Bronchial epithelial cell (primary cell): ENCODE measurements at places on chromosomes 13 and 19.
A peak's percentile ranks its signal among the peaks of the same experiment; 100 is the strongest.

DNA sequence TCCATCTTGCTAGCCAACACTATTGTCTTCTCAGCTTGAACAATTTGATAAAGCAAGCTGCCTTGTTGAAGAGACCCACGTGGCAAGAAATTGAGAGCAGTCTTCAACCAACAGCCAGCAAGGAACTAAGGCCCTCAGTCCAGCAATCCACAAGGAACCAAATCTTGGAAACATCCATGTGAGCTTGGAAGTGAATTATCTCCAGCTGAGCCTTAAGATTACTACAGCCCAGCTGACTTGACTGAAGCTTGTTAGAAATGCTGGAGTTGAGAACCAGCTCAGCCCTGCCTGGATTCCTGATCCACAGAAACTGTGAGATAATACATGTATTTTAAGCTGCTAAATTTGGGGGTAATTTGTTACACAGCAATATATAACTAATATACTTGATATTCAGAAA lies 26.2 kb upstream of the DCT start:
- DNase-seq, result no peak

GRCh38 chr13:52348071-52348470 lies 57.9 kb downstream of the THSD1 start:
- peak; percentile 21 for DNase-seq

- peak; percentile 52 for DNase-seq
Measured at GRCh38 chr19:53511933-53512374, 26.0 kb upstream of the ZNF331 start.

DNA sequence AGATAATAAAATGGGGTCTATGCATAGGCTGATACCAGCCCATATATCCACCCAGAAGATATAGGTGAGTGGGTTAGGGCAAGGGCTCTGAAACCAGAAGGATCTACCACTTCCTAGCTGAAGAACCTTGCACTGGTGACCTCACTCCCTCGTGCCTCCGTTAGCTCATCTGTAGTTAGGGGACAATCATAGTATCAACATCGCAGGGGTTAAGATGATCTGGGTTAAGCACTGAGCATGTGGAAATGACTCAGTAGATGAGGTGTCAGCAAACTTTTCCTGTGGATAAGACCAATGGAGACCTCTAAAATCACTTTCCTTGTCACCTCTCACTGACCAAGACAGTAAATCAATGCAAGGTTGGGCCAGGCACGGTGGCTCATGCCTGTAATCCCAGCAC lies 30.5 kb downstream of the TNFSF14 start:
- peak; percentile 38 for DNase-seq

DNA sequence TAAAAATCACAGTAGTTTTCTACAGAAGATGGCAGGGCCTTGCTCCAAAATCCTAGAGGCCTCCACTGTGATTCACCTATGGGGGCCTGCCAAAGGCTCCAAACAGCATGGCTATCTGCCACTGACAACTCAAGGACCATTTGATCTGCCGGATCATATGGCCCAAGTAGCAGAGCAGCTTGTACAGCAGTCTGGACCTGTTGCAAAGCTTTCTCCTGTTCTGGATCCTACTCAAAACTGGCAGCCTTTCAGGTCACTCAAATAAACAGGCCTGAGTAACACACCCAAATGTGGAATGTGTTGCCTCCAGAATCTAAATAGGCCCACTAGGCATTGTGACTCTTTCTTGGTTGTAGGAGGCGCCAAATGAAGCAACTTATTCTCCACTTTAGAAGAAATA lies 1049.3 kb downstream of the PCDH9 start:
- no peak for DNase-seq

DNA sequence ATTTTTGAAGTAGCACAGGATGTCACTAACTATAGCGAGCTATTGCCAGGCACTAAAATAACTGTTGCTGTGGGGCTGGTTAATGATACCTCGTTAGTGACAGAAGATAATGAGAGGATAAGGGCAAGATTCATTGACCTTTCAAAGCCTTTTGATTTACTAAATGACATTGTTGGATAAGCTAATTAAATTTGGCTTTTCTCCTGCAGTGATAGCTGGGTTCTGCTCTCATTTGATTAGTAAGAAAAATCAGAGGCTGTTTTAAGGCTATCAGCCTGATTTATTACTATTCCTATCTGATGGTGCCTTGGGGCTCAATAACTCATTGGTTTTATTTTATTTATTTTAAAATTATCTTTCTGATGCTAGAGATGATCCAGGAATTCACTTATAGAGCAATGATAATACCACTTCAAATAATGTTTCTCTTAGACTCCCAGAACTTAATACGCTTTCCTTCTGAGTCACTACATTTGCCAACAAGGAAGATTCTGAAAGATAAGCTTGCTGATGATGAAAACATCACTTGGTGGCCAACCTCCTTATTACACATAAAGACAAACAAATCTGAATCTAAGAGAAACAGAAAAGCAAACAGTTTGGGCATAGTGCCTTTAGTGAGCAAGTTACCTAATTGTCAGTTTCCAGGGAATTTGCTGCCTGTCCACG lies 501.3 kb upstream of the ARGLU1 start:
- DNase-seq, result no peak

GRCh38 chr13:58706421-58706820 lies 1074.9 kb downstream of the PCDH17 start:
- no peak for DNase-seq

DNA sequence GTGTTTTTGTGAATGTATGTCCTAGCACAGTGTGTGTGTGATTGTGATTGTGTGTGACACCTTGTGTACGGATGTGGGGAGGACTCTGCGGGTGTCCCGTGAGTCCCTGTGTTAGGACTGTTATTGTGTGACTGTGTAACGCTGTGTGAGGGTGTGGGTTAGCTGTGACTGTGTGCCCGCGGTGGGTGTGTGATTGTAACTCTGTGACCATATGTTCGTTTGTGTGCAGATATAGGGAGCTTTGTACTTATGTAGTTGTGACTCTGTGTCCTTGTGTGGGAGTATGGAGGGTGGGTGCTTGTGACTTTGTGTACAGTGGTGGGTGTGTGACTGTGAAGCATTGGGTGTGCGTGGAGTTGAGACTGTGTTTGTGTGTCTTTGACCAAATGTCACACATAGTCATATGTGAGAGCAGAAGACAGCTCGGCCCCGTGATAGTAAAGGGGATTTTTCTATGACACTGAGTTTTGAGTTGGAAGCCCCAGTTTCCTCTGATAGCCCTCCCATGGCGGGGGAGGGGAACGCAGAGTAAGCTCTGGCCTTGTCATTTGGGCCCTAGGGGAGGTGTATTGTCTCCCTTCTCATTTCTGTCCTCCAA lies 949 bp upstream of the ZNF260 start:
- DNase-seq, result no peak

DNA sequence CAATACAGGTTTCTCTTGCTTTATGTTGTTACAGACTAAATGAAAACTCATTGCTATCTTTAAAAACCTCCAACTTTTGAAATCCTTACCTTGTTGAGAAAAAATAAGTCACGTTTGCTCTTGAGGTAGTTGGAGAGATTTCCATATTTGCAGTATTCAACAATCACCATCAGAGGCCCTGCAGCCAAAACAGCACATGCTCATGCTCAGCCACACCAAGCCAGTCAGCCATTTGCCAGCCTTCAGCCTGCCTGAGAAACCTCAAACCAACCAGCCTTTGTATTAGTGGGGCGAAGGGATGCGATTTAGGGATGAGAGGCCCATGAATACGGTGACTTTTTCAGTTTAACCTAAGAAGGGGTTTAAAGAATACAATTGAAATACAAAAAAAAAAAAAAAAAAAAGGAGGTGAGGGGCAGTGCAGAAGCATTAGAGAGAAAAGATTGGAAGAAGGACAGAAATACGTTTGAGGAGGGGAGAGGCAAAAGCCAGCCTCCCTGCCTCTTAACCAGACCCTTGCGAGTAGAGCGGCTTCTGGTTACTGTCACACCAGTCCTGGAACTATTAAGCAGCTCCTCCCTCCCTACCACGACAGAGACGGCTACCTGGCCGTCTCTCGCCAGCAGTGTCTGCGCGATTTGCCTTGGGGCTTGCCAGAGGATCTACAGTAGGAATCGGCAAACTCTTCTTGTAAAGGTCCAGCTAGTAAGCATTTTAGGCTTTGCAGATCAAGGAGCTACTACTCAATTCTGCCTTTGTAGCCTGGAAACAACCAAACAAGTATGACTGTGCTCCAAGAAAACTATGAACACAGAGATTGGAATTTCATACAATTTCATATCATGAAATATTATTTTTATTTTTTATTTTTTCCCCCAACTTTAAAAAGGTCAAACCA lies 167.3 kb downstream of the FLT1 start:
- DNase-seq, result no peak

DNA sequence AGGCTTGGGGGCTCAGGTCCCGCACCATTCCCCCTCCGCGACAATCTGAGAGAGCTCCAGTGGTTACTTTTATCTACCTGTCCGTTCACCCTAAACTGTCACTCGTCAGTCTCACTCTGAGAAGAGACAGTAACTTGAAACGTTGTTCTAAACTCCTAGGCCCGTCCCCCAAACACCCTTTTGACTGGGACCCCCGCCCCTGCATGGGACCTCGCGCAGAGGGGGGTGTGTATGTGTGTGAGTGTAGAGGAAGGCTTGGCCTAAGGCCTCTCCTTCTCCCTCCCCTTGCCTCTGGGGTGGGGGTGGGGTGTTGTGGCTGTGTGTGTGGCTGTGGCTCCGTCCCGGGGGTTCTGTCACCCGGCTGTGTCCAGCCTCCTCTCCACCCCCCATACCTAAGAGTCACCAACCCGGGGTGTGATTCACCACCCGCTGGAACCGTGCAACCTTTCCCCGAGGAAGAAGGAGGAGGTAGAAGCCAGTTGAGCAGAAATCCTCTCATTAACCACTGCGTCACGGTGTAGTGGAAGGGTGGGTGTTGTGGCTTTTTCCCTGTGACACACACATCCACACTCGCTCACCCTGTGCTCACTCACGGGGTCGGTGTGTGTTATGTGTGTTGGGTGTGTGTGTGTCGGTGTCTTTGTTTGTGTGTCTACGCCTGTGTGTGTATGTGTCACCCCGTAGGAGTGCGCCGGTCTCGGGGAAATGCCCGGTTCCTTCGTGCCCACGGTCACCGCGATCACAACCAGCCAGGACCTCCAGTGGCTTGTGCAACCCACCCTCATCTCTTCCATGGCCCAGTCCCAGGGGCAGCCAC lies 2.4 kb downstream of the FOSB start:
- peak; percentile 70 for DNase-seq

GRCh38 chr19:17893766-17894165 lies 22.0 kb downstream of the SLC5A5 start:
- no peak for DNase-seq

GRCh38 chr19:40393894-40394815 lies 4.2 kb upstream of the HIPK4 start:
- no peak for DNase-seq

GRCh38 chr13:83906240-83906820 lies 24.1 kb upstream of the SLITRK1 start:
- DNase-seq, result no peak

GRCh38 chr13:20702915-20703779 lies at the start of gene IL17D:
Gene IL17D (plus strand): TSS chr13:20703699. CDS start chr13:20704002, 303 bp downstream.
- no peak for DNase-seq

DNA sequence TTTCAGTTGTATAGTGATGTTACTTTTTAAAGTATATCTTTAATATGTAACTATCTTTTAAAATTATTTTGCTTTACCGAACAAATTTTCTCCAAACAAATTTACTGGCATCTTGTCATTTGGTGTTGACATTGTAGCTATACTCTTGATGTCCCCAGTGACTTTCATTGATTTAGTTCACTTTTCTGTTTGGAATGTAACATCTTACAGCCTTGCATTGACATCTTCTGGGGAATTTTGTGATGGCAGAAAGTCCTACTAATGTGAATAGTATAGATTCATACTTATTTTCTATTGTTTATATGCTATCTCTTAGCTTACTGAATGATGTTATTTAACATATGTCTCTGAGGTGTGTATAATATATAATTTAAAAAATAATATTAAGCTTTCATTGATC lies 800.9 kb upstream of the ATXN8OS start:
- DNase-seq, result no peak

GRCh38 chr19:45976178-45976577 lies 2.5 kb upstream of the NOVA2 start:
- DNase-seq, result no peak

- no peak for DNase-seq
Measured at GRCh38 chr13:62721893-62722292, 1306.2 kb upstream of the PCDH20 start.

DNA sequence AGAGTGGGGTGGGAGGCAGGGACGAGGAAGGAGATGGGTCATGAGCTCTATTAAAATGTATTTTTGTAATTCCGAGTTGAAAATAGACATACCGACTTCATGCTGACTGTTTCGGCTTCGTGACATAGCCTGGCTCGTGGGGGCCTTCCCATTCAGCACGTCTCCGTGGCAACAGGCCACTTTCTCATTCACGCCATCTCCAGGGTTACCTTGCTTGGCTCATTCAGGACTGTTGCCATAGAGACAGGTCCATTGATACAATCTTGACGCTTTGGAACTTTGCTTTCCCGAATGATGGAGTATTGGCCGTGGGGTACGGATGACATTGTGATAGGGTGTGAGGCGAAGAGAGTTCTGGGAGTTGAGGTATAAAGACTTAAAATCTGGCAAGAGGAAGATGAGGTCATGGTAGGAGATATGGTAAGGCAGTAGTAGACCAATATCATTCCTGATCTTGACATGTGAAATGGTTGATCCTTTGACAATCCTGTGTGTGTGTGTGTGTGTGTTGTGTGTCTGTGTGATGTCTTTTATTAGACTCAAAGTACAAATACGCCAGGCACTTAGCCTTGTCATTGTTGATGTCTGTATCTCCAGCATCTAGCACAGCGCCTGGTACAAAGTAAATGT lies 97.3 kb downstream of the CACNA1A start:
- DNase-seq, result no peak

DNA sequence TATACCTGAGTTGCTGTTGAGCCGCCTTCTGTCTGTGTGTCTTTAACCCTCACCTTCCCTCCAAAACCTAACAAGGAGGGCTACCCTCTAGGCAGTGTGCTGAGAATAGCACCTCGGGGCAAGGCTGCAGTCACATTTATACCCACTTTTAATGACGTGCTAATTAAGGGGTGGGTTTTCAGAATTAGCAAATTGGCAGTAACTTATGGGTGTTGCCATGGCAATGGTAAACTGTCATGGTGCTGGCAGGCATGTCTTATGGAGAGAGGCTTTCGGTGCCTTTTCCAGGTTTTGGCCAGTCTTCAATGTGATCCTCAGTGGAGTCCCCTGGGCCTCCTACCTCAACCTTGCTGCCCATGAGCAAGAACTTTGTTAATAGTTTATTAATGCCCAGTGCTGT lies 1.2 kb upstream of the PNMA8A start:
- DNase-seq, result no peak

DNA sequence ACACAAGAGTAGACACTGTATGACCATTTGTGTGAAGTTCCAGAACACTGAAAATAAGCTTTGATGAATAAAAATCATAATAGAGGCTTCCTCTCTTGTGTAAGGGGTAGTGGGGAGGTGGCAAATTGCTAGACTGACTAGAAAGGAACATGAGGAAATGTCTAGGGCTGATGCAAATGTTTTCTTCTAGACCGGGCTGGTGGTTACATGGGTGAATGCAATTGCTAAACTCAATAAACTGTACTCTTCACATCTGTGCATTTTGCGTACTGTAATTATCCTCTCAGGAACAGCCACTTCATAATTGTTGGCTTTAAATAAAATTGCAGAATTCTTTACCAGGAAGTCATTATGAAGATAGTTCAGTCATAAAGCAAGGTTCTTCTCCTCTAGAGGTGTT lies 5.2 kb upstream of the KBTBD7 start:
- no peak for DNase-seq
